G401 (cell line): ENCODE measurements at places on chromosomes 13 and 19. TPM values are rescaled to one million over a fixed set of nuclear protein-coding genes. Genes with fewer than 3 reads are reported as not detected.

Gene ZNF491
- total RNA-seq: not detected in 2 replicates

Gene NLRP9
- not detected in 2 replicates for total RNA-seq

DNA sequence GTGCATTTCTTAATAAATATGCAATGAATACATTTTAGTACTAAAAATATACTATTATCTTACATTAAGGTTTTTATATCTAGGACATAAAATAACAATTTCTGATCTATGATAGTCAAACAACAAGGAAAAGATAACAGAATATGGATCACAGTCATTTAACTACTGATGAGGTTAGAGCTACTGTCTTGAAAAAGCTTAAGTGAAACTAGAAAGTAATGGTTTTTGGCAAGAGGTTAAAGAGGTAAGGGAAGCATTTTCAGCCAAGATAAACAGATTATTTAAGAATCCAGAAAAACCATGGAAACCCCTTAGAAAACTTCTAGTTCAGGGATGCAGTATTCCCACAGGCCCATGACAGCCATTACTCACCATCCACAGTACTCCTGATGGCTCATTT lies 787.4 kb downstream of the DACH1 start:
- no peak for DNase-seq

- DNase-seq: no peak
Observed at GRCh38 chr13:44287958-44288357, 85.7 kb upstream of the SERP2 start.

- no peak for DNase-seq
Observed at GRCh38 chr13:77422724-77423123, 95.8 kb upstream of the MYCBP2 start.

DNA sequence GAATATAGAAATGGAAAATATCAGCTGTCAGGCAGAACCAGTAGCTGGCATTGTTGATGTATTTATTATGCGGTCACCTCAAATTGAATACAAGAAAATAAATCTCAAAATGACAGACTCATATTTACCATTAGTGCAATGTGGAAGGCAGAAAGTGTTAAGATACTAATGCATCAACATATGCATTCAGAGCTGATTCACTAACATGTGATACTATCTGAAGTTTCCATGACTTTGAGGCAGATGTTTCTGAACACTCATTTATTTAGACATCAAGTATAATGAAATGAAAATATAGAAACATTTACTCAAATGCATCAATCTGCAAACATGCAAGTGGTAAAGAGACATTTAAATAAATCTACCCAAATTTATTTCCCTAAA lies 474.2 kb upstream of the SLC10A2 start:
- no peak for DNase-seq

DNA sequence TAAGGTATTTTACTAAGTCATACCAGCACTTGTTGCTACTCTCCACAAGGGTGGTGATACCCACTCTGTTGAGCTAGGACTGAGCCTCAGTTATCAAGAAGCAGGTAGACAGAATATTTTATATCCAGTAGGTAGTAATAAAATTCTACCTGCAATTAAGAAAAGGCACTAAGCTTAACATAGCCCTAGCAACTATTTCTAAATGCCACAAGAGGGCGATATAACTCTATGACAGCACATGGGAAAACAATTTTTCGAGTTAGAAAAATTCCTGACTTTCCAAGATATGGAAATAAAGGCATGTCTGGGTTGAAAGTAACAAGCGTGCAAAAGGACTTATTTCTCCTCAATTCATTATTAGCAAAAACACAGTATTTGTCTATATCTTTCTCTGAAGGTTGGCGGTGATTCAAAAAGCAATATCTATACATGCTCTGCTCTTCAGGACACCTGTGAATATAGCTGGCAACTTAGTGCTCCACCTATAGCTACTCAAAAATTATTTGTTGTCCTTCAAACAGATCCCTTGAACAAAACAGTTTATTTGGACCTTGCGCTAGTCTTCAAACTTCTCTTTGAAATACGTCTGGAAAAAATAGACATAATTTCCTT lies 14.7 kb downstream of the CCDC169 start:
- DNase-seq: peak; percentile 36
